T-helper 1 cell treated with Interleukin-12 subunit alpha and Interleukin-12 subunit beta and Interleukin-4 antibody, amounts not matched to agents 30 ng/mL and 1 ng/mL, for 36 hours (primary cell): ENCODE measurements at places on chromosomes 1 and 21. TPM values are rescaled to one million over a fixed set of nuclear protein-coding genes. Genes with fewer than 3 reads are reported as not detected.

The ACTL8 gene
- total RNA-seq: not detected in 2 replicates

The DENND2D gene
- 262 and 263 TPM in 2 replicates for total RNA-seq

The ZNF683 gene
- 0.34 TPM in 1 of 2 replicates, not detected in the other for total RNA-seq

The HSPA13 gene
- 36.4 and 39.9 TPM in 2 replicates for total RNA-seq

The TMEM200B gene
- total RNA-seq: 0.07 TPM in 1 of 2 replicates, not detected in the other

The GPR25 gene
- total RNA-seq: not detected in 2 replicates

The AGO3 gene
- 31.0 and 31.1 TPM in 2 replicates for total RNA-seq

The GJA8 gene
- total RNA-seq: not detected in 2 replicates

The C1orf185 gene
- total RNA-seq: not detected in 2 replicates

The HOOK1 gene
- total RNA-seq: 2.9 and 3.5 TPM in 2 replicates

The NBPF4 gene
- 0.22 and 0.51 TPM in 2 replicates for total RNA-seq

The SLAMF9 gene
- not detected in 2 replicates for total RNA-seq

The ADGRL4 gene
- total RNA-seq: not detected in 2 replicates

The AKR7A2 gene
- total RNA-seq: 24.2 and 29.4 TPM in 2 replicates

The GBP2 gene
- total RNA-seq: 196 and 198 TPM in 2 replicates

The HEYL gene
- total RNA-seq: not detected in 2 replicates

The NCAM2 gene
- not detected in 2 replicates for total RNA-seq

The ABCD3 gene
- total RNA-seq: 23.4 and 23.6 TPM in 2 replicates

The NDUFV3 gene
- total RNA-seq: 31.3 and 33.9 TPM in 2 replicates

The CHAF1B gene
- total RNA-seq: 18.5 and 18.6 TPM in 2 replicates

The IQCC gene
- total RNA-seq: 2.5 and 3.6 TPM in 2 replicates

The FAM163A gene
- total RNA-seq: not detected in 2 replicates

The FAM177B gene
- total RNA-seq: not detected in 2 replicates

The GCSAML gene
- not detected in 2 replicates for total RNA-seq

The ROR1 gene
- 0.02 and 0.05 TPM in 2 replicates for total RNA-seq

The PDC gene
- total RNA-seq: not detected in 2 replicates

The VANGL2 gene
- total RNA-seq: not detected in 2 replicates

The WNT3A gene
- not detected in 2 replicates for total RNA-seq

The SLC35F3 gene
- 8.0 and 8.7 TPM in 2 replicates for total RNA-seq

The FAM72D gene
- 4.4 and 5.1 TPM in 2 replicates for total RNA-seq

The SYCP1 gene
- total RNA-seq: not detected in 2 replicates

The CHTOP gene
- total RNA-seq: 103 and 105 TPM in 2 replicates

The DMRTA2 gene
- total RNA-seq: not detected in 2 replicates

The ARHGAP30 gene
- 301 and 314 TPM in 2 replicates for total RNA-seq

The UTS2 gene
- total RNA-seq: not detected in 2 replicates

The LCE2C gene
- total RNA-seq: not detected in 2 replicates

The OR2T11 gene
- total RNA-seq: not detected in 2 replicates

The EMC1 gene
- 45.2 and 47.8 TPM in 2 replicates for total RNA-seq

The ALX3 gene
- not detected in 2 replicates for total RNA-seq
